ENCODE measurements at places on chromosomes 12 and 14.

- no peak for DNase-seq
Observed at GRCh38 chr12:1011091-1011490, 20.1 kb downstream of the ERC1 start.

DNA sequence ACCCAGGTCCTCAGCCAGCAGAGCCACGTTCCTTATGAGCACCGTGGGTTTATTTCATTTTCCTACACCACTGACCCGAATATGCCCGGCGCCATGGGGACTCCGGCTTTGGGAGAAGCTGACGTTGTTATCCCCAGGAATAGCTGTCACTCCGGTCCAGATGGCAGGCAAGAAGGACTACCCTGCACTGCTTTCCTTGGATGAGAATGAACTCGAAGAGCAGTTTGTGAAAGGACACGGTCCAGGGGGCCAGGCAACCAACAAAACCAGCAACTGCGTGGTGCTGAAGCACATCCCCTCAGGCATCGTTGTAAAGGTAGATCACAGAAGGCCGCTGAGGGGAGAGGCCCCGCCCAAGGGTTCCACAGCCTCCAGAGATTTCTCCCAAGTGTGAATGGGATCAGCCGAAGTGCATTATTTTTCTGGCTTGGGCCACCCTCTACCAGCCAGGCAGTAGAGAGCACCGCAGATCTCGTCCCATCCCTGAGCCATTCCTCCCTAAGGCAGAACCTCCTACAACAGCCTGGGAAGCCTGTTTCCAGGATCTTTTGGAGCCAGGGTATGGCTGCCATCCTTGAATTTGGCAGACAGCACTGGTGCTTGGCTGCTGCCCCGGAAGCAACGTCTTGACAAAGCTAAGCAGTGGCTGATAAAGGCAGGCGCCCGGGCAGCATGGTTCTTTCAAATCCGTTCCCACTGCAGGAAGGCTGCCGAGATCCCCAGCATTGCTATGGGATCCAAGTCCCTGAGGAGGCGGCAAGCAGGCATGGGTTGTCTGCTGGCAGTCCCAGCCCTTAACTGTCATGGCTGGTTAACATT lies 17.8 kb downstream of the CDK2AP1 start:
- DNase-seq: no peak

- no peak for DNase-seq
Observed at GRCh38 chr12:64600164-64600561, 10.1 kb upstream of the RASSF3 start.

DNA sequence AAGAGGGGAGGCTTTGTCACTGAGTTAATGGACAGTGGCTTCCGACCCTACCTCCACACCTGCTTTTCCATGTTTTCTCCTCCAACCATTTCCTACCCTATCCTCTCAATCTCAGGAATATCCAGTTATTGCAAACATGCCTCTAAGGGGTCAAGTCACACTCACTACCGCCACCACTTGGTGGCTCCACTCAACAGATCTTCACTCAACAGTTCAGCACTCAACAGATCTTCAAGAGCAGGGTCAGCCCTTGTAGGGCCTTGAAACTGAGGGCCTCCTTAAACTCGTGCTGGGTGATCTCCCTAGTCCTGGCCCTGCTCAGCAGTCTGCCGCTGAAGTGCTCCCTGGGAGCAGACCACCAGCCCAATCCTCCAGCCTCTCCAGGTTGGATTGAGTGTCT lies 14.2 kb downstream of the ZNF641 start:
- DNase-seq: no peak

DNA sequence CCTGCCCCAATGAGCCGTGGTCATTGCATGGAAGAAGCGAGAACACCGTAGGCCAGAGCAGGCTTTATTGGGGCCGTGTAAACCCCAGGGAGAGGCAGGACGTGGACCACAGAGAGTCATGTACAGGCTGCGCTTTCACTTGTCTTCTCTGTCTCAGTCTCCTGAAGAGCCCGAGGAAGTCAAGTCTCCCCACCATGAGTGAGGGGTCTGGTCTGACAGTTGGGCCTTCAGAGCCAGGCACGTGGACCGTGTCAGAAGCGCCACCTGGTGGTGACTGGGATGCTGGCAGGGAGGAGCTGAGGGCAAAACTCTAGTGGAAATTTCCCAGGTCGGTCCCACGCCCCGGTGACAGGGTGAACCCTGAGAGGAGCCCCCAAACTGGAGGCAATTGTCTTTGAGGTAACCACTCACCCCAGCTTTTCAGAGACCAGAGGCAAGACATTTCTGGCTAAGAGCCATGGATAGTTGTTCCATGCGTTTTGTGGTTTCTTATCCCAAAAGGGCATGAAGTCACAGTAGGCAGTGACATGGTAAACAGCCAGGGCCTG lies 17.4 kb downstream of the RPS6KL1 start:
- DNase-seq: peak; percentile 61

DNA sequence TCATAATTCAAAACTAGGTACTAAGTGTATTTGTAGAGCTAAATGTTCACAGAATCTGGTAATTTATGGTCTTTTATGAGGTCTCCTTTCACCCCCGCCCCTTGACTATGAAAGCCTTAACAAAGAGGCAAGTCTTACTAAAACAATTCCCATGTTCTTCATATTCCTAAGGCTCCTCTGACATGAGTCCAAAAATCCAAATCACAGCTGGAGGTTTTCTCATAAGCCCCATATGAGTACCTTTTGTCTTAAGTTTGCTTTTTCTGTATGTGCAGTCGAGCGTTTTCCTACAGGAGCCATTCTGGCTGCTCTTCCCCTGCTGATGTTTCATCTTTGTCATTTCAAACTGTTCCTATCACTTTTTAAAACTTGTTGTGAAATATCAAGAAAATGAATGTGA lies 55.2 kb downstream of the SIX1 start:
- no peak for DNase-seq

GRCh38 chr14:50739186-50739585 lies 71.1 kb upstream of the SAV1 start:
- no peak for DNase-seq

DNA sequence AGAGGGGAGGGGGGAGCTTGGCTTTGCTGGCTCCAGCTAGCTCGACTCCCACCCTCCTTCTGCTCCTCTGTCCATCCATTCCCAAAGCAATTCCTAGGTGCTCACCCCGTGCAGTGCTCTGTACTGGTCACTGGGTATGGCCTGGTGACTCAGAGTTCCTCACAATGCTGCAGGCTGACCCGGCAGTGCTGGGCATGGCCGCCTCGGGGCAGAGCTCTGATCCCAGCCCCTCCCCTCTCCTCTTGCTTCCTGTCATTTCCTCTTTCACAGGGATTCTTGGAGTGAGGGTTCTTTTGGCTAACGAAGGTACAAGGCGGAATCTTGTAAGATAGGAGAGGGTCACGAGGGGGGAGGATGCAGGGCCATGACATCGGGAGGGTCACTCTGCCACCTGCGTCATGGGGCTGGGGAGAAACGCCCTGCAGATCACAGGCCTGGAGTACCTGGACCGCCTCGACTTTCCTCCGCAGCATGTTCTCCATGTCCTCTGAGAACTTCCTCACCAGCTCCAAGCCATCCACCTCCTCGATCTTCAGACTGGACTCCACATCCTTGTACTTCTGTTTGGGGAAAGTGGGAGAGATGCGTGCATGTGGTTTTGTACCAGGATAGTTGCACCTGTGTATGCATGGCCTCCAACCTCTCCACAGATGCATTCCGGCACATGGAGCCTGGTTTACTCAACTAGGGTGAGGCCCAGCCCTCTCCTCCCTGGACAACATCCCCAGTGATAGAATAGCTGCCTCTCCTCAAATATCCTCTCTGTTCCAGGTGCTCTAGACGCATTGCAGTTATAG lies 5.7 kb downstream of the CACNA2D4 start:
- no peak for DNase-seq

DNA sequence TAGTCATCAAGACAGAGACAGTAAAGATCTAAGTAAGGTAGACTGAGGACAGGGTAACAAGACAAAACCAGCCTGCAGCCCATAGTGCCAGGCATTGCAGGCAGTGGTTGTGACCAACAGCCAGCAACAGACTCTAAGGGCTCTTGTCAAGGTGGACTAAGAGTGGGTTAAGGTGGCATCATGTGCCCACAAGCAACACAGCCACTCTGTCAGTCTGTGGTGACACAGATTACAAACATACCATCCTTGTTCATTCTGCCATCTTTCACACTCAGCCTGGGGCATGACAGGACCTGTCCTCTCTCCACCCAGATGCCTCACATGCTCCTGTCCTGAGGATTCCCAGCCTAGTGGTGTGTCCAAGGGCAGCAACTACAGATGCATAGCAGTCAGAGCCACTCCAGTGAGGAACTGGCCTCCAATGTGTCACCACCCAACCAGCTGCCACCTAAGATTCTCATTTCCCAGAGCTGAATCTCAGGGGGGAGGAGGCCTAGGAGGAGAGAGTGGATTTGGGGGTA lies 28.3 kb downstream of the VDR start:
- no peak for DNase-seq

DNA sequence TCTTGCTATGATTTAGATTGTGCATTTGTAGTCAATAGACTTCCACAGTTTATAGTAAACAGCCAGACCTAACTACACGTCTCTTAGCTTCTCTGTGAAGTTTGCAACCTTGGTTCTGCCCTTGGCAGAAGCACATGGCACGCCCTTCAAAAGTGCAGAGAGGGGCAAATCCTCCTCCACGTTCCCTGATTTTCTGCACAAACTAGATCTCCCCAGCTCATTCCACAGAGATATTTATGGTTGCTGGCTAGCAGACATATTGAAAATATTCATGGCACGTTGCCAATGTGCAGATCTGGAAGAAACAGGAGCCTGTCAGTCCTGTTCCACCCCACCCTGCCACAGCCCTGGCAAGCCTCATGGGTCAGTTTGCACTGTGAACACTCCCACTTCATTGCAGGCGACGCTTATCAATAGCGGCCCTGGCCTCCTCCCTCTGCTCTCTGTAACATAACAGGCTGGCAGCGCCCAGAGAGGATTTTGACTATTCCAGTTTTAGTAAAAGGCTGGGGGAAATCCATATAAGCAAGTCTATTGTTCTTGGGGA lies 6.5 kb upstream of the LGALS3 start:
- DNase-seq: no peak

DNA sequence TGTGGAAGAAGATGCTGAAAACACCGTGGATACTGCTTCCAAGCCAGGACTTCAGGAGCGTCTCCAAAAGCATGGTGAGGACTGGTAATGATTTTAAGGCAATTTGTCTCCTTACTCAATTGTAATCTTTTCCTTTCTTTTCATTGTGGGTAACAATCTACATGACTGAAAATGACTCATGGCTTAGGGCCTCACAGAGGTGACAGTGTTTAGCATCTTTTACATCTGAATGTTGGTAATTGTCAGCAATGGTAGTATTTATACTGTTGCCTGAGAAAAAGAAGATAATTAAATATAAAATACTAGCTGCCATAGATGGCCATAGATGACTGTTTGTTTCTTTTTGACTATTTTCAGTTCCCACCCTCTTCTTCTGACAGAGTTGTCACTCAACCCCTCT lies 31.6 kb downstream of the TULP3 start:
- DNase-seq: no peak

GRCh38 chr14:52265253-52265652 lies 2.2 kb upstream of the PTGDR start:
- no peak for DNase-seq

- no peak for DNase-seq
Observed at GRCh38 chr12:40515041-40515816, 177.0 kb upstream of the CNTN1 start.

GRCh38 chr14:21978999-21979314 lies 305.3 kb upstream of the OR4E1 start:
- no peak for DNase-seq

DNA sequence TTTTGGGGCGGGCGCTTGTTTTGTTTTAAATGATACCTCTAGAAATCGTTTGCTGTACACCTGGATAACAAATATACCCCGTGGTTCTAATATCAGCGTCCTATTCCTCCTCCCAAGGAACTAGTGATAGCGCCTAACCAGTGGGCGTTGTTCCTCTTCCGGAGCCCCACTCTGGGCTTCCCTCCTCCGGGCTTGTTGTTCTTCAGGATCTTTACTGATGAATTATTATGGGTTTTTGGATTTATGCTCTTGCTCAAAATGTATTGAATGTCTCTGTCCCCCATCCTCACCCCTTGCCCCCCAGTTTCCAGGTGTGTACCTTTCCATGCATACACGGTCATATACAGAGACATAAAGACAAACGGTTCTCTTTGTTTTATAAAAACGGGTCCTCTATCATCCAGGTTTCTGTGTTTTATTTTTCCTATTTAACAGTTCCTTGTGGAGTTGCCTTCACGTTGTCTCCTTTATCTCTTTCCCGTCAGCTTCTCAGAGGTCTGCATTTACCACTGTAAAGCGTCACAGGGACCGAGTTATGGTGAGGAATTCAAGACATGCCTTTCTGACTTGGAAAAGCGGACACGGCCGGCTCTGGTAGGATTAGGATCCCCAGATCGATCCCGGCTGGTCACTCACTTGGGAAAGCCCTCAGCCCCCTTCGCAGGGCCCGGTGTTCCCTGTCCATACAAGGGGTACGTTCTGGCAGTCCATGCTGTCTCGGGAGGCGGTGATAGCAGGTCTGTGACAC lies 655 bp upstream of the PLEKHG3 start:
- DNase-seq: no peak

All from activated T-helper 1 cell treated with anti-CD3 and anti-CD28 coated beads, Interleukin-12 subunit alpha, Interleukin-12 subunit beta, Interleukin-2, Interleukin-4 antibody, amounts not matched to agents 30 ng/mL and 10 ng/mL and 1 ng/mL, durations not matched to agents 14 hours and 24 hours and 36 hours (primary cell).